ENCODE measurements at places on chromosomes 3 and 15.

- DNase-seq: no peak
Measured at GRCh38 chr3:114449271-114450007, 155.6 kb downstream of the TIGIT start.

- DNase-seq: no peak
Measured at GRCh38 chr3:42895580-42895868, 10.4 kb upstream of the ZNF662 start.

- DNase-seq: no peak
Measured at GRCh38 chr15:69497667-69498066, 45.0 kb downstream of the RPLP1 start.

DNA sequence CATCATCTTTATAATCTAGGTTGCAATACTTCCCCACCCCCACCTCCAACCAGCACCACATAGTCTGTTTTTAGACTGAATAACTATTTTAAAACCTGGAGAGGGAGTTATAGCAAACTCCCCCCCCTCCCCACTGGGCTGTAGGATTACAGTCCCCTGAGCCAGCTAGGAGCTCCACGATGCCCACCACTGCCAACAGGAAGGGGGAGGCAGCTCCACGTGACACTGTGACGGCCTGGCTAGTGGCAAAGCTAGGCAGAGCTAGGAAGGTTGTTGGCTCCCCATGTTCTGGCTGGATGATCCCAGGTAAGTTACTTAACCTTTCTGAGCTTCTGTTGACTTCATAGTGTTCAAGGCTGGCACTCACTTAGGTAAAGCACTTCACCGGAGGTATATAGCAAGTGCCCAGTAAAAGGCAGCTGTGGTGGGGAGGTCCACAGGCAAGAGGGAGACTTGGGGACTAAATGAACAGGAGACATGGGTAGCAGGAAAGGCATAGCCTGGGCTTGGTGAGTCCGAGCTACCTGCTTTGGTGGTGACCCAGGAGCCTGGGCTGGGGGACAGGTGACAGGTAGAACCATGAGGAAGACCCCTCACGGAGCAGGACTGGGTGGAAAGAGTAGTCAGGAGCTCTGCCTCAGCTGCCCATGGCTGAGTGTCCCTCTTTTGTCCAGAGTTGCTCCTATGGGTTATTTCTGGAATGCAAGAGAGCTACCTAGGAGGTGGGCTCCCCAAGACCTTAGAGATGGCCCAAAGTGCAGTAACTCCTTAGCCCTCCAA, 4.0 kb upstream of the TBC1D21 start:
- no peak for DNase-seq

GRCh38 chr3:170423001-170423615, 4.4 kb downstream of the CLDN11 start:
- no peak for DNase-seq

DNA sequence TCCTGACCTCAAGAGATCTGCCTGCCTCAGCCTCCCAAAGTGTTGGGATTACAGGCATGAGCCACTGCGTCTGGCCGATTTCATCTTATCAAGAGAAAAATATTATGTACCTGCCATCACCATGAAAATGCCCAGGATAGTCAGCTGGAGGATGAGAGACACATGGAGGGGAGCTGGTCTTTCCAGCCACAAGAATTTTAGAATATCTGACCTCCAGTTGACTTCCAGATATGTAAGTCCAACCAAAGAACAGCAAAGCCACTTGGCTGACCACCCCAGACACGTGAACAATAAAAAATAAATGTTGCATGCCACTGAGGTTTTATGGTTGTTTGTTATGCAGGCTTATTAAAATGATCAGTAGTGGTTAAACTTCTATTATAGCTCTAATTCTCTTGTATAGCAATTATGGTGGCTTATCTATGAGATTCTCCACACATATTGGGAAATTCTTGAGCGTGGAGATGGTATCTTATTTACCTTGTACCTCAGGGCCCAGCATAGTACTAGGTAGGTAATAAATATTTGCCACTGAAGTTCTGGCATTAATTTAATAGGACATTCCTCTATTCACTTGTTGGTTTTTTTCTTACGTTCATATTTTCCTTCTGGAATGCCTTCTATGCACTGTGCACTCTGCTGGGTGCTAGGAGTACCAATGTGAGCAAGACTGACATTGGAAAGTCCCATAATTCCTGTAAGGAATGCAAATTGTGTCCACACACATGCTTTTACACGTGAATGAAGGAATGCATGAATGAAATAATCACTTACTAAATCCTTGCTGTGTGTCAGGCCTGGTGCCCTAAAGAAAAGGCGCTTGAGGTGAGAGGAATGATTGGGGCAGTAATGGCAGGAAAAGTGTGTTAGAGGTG, 77.6 kb downstream of the EDEM1 start:
- DNase-seq: no peak

GRCh38 chr3:169914321-169914720, 2.9 kb downstream of the SAMD7 start:
- no peak for DNase-seq

DNA sequence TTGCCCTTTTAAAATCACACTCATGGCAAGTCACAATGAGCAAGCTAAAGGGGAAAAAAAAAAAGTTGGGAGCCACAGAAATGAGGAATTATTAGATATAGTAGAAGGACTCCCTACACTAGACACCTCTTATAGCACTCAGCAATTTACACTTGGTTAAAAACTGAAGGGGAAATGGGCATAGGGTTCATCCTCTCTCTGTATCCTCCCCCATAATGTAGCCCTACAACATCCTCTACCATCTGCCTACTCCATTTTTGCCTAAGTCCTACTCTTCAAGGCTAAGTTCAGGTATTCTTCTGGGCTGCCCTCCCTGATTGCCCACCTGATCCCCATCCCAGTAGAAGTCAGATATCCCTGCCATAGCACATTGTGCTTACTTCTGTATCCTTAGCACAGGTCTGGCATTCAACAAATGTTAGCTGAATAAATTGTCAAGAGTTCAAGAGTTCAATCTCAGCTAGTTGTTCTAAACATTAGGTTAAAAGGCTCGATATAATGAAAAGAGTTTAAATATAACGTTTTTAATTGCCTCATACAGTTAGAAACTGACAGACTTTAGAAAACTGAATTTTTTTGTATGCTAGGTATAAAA, 14.5 kb downstream of the SETD2 start:
- no peak for DNase-seq

GRCh38 chr15:49844390-49844789, 223.5 kb downstream of the DTWD1 start:
- no peak for DNase-seq

DNA sequence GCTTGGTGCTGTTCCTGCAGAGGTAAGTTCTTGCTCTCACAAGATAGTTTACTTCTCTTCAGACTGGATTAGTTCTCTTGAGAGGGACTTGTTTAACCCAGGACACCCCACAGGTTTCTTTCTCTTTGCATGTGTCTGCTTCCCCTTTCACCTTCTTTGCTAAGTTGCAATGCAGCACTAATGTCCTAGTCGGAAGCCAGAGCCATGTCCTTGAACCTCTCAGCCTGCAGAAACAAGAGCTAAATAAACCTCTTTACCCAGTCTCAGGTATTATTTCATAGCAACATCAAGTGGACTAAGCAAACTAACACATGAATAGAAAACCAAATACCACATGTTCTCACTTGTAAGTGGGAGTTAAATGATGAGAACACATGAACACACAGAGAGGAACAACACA, 915.2 kb downstream of the NSUN3 start:
- no peak for DNase-seq

- no peak for DNase-seq
Measured at GRCh38 chr3:13841141-13841540, 38.7 kb downstream of the WNT7A start.

DNA sequence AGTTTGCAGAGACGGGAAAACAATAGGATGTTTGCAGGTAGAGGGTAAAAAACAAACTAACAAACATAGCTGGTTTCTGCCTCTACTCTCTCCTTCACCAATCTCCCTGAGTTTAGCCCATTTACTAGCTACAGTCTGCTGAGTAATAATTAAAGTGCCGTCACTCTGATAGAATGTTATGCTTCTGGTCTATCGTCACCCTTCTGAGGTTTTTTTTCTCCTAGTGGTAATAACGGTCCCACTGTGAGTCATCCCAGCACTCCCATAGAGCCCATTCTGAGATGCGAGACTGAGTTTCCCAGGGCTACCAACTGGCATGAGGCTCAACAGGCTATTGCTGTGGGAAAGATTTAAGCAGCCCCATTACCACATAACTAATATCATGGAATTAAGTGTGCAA, 56.4 kb downstream of the PLAAT1 start:
- no peak for DNase-seq

GRCh38 chr3:11692532-11692813, 48.8 kb upstream of the VGLL4 start:
- no peak for DNase-seq

- DNase-seq: peak; percentile 16
Measured at GRCh38 chr15:101578443-101578894, 73.7 kb downstream of the TM2D3 start.

DNA sequence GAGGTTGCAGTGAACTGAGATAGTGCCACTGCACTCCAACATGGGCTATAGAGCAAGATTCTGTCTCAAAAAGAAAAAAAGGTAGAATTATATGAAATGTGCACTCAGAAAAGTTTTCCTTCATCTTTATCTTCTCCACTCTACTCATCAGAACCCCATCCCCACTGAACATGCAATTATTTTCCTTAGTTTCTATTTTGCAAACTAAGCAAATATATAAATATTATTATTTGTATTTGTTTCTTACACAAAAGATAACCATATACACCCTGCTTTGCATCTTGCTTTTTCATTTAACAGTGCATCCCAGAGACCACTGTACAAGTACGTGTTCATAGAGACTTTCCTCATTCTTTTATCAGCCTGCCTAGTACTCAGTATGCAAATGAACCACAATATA, 68.0 kb upstream of the ACAN start:
- no peak for DNase-seq

GRCh38 chr3:180102604-180103003, 65.9 kb upstream of the PEX5L start:
- no peak for DNase-seq

DNA sequence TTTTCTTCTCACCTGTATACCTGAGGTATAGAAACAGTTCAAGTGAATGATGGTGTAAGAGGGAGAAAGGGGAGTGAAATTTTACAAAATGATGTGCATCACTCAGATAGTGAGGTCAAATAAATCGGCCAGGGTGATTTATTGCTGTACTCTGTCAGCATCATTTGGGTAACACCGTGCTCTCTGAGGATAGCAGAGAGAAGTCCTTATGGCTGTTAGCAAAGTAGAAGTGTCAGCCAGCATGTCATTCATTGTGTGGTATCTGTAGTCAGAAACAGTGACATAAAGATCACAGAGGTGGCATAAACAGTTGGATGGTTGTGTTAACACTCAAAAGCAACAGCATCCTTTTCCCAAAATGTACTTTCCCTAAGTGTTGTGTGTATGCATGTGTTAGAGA, 53.4 kb downstream of the PSMD6 start:
- no peak for DNase-seq

GRCh38 chr15:89893696-89894447, at the start of gene AP3S2:
AP3S2 (minus strand) TSS chr15:89893994; CDS start chr15:89893949, 45 bp downstream.
- peak; percentile 97 for DNase-seq

- DNase-seq: no peak
Measured at GRCh38 chr3:131973731-131974130, 61.1 kb downstream of the CPNE4 start.

- DNase-seq: peak; percentile 89
Measured at GRCh38 chr3:155232605-155233004, 60.9 kb downstream of the STRIT1 start.

DNA sequence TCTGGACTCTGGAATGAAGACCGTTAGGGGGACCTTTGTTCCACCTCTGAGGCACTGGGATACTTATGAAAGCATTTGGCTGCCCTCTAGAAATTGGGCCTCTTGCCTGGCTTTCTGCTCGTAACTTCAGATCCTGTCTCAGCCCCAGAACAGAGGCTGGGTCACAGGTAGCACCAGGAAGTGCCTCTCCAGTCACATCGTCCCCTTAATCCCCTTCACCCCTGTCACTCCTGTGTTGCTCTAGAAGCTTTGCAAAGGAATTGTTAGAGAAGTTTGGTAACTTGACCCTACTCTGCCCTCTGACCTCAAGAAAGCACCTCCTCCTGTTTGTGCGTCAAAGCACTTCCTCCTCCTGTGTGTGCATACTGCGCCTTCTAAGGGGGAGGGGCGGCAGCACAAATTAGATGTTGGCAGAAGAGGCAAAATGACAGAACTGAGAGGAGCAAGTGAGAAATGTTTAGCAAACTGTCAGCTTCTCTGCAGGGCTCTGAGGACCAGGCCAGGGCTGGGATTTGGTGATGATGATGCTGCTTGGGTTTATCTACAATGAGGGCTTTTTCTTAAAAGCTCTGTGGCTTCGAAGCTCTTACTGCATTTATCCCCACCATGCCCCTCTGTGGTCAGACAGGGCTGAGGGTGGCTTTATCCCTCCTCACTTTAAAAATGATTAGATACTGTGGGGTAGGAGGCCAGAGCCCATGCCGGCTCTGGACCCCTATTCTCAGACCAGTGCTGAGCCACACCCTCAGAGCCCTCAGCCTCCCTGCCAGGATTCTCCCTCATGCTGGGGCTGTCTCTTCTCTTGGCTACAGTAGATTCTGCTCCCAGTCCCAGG, 76.2 kb downstream of the LARS2 start:
- peak; percentile 27 for DNase-seq

GRCh38 chr3:154979331-154979730, 100.8 kb upstream of the MME start:
- DNase-seq: no peak

- no peak for DNase-seq
Measured at GRCh38 chr3:47273564-47273963, 9.0 kb downstream of the KIF9 start.

GRCh38 chr15:86526938-86527690, 447.4 kb downstream of the AGBL1 start:
- no peak for DNase-seq

DNA sequence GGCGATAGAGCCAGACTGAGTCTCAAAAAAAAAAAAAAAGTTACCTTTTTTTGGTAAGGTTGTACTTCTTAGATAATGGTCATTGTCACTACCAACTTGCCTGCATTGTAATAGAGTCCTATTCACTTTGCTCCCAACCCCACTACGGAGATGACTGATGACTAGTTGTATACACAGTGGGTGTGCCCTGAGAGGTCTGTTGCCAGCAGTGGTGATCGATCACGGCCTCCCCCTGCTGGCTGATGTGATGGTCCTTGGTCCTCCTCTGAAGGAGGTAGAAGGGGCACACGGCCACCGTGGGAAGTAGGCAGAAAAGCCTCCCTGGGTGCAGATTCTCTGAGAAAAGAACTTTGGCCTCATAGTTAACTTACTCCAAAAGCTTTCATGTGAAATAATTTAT, 10.7 kb downstream of the GCNT3 start:
- DNase-seq: no peak

- no peak for DNase-seq
Measured at GRCh38 chr15:76793162-76793561, 112.0 kb downstream of the SCAPER start.

All from tongue (tissue), 3 donors.